ENCODE measurements at places on chromosomes 11 and 22.

DNA sequence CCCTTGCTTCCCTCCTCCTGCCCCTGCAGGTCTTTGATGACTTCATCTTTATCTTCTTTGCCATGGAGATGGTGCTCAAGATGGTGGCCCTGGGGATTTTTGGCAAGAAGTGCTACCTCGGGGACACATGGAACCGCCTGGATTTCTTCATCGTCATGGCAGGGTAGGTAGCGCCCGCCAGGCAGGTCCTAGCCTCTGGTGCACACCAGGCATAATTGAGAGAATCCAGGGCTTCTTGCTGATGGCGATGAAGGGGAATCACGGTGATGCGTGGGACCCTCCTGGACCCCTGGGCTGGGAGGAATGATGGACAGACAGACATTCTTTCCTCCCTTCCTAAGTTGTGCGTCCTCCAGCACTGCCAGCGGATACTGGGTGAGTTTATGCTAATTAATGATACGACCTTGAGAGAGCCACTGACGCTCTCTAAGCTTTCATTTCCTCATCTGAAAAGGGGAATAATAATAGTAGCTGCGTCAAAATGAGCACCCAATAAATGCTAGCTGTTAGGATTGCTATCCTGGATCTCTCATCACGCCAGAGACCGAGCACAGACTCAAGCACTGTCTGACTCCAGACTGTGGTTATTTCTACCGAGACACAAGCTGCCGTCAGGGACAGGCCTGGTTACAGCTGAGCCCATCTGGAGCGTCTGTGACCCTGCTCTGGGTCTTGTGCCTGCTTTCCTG, 30.1 kb downstream of the CACNA1I start:
- no peak for DNase-seq

GRCh38 chr11:79274636-79275331, 166.0 kb downstream of the TENM4 start:
- DNase-seq = no peak

- no peak for DNase-seq
Observed at GRCh38 chr22:42934338-42934737, 77.3 kb upstream of the ARFGAP3 start.

- no peak for DNase-seq
Observed at GRCh38 chr11:134207538-134208239, 16.1 kb downstream of the NCAPD3 start.

DNA sequence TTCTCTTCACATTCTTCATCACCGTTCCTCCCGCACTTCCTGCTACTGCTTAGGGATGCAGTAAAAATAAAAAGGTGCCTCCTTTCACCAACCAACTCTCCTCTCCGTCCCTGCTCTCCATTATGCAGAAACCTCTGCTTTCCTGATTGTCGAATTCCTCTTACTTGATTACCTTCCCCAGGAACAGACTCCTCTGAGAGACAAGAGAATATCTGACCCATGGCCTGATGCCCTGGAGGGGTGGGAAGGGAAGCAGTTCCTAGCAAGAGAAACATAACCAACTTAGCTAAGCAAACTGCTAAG, 80.9 kb downstream of the TRIM29 start:
- DNase-seq = no peak

DNA sequence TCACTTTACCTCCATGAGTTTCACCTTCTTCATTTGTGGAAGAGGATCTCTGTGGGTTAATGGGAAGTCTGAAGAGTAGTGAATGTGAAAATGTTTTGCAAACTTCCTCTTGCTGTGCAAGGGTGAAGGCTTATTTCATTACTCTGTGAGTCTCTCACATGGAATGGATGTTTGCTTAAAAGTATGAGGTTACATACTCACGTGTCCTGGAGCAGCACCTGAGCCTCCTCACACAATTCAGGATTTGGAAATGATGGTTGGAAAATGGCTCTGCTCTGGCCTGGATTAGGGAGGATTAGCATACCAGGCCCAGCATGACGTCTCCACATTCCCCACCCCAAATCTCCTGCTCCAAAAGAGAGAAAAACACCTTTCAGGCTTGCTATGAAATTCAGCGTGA, 4.8 kb downstream of the GRAMD1B start:
- no peak for DNase-seq
